ENCODE measurements at places on chromosomes 1 and 21.

- no peak for DNase-seq
These were observed 119.1 kb upstream of the C1orf21 start for GRCh38 chr1:184267747-184268146.

- no peak for DNase-seq
These were observed 492.2 kb upstream of the PKN2 start for GRCh38 chr1:88191917-88192316.

- DNase-seq: peak; percentile 8
These were observed 120.3 kb upstream of the C8B start for GRCh38 chr1:57086154-57086553.

GRCh38 chr1:22502202-22502601, 50.6 kb downstream of the ZBTB40 start:
- DNase-seq: no peak

DNA sequence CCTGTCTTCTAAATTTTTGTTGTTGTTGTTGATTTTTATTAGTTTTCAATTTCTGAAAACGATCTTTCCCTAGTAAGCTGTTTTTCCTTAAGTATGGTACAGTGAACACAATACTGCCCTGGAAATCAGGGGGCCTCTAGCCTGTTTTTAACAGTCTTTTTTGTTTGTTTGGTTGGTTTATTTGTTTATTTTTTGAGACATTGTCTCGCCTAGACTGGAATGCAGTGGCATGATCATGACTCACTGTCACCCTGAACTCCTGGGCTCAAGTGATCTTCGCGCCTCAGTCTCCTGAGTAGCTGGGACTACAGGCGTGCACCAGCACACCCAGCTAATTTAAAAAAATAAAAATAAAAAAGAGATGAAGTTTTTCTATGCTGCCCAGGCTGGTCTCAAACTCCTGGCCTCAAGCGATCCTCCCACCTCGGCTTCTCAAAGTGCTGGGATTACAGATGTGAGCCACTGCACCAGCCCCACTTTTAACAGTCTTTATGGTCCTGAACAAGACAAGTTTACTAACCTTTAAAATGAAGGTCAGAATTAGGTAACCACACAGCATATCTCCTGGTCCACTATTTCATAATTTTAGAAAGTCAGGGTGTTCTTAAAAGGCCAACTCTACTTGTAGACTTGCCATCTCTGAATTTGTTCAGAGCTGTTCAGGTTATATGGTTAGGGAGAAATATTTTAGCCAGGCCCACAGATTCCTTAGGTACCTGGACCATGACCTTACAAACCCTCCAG, 35.4 kb downstream of the TBCE start:
- no peak for DNase-seq

DNA sequence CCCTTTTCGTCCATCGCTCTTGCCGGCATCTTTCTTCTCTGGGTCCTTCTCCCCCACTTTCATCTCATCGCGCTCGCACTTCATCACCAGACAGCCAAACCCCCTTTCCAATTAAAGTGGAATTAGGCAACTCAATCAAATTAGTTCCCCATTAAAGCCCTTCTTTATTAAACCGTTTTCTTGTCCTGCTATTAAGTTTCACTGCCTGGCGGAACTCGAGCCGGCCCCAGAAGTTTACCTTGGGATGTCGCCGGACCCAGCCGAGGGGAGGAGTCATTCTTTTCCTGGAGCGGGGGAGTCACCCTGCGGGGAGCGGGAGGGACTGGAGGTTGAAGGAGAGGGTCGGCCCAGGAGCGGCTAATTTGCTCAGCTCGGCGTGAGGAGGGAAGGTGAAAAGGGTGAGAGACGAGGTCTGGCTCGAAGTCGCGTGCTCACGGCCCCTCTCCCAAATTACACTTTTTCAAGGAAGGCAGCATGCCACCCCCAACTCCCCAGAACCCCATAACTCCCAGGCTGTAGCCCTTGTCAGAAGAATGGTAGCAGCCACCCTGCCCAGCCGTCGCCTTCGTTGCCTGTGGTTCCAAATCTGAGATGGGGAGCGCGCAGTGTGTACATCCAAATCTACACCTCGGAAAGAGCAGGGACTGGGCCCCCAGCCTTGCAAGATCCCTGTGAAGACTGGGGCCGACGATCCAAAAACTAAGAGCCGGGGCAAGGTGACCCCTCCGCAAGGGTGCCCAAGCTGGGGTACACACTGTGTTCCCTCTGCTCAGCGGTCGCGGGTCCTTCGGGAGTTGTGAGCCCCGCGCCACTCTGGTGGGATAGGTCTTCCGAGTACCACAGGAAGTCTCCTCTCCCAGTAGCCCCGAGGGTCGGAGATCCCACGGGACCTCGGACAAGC, 6.4 kb downstream of the DMRTA2 start:
- DNase-seq: no peak

GRCh38 chr1:231931846-231932454, 305.4 kb downstream of the DISC1 start:
- DNase-seq: no peak

- no peak for DNase-seq
These were observed 161.4 kb downstream of the UCK2 start for GRCh38 chr1:165988817-165989216.

DNA sequence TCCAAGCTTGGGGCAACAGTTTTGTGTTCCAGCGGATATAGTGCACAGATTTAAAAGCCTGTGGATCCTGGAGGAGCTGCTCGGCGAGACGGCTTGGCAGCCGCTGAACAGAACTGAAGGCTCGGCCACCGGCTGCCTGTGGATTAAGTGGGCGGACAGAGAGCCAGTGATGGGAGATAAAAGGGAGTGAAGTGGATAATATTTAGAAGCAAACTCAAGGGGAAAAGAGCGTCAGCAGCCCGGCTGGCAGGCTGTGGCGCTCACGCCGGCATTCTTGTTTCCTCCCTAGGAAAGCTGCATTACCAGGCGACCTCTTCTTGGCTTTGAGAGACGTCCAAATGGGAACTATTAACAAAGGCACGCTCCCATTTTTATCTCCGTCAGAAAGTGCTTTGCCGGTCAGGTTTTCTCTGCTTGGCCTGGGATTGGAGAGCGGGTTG, 10.4 kb downstream of the TRABD2B start:
- DNase-seq: no peak

DNA sequence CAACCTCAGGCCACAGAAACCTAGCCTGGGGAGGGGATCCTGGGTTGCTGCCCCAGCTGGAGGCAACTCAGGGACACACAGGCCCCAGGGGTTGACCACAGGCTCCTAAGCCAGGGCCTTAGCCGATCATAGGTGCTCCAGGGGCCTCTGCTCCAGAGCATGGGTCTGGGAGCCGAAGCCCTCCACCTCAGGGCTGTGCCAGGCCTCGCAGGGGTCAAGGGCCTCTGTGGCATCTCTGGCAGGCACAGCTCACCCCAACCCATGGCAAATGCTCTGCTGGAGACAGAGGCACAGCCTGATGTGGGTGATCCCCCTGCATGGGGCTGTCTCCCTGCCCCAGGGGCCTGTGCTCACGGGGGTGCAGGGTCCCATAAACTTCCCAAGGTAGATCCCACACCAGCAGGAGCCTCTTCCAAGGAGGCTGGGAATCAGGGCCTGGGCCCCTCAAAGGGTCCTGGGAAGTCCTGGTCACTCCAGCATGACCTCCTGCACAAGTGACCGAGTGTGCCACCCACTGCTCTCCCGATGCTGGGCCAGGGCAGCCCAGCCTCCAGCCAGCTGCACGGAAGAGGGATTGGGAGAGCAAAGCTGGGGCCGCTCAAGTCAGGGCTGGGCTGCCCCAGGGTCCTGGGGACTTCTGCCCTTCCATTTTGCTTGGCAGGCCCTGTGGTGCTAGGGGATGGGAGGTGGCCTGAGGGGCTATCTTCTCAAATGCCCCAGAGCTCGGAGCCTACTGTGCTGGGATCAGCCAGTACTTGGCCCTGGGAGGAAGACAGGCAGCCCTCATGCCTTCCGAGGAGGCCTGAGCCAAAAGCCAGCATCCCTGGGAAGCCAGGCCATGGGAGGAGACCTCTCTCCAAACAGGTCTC, 22.2 kb upstream of the PRSS38 start:
- no peak for DNase-seq

Measured in DMS 273 treated with DMSO at 0.1 percent for 48 hours (cell line).